ENCODE measurements at places on chromosomes 1 and 21. TPM values are rescaled to one million over a fixed set of nuclear protein-coding genes. Genes with fewer than 3 reads are reported as not detected.

The NTRK1 gene
- not detected for total RNA-seq

The ANGPTL3 gene
- total RNA-seq: not detected

The VCAM1 gene
- total RNA-seq: 6.6 TPM

The TDRD5 gene
- 1.9 TPM for total RNA-seq

The TRIM45 gene
- total RNA-seq: 1.3 TPM

The PRKCZ gene
- total RNA-seq: 60.7 TPM

The CFAP74 gene
- not detected for total RNA-seq

The NBPF6 gene
- 0.34 TPM for total RNA-seq

The RGS4 gene
- total RNA-seq: 1.9 TPM

The TFF1 gene
- 208 TPM for total RNA-seq
